ENCODE measurements at places on chromosomes 5 and 9. TPM values are rescaled to one million over a fixed set of nuclear protein-coding genes. Genes with fewer than 3 reads are reported as not detected.
A peak's percentile ranks its signal among the peaks of the same experiment; 100 is the strongest.

DNA sequence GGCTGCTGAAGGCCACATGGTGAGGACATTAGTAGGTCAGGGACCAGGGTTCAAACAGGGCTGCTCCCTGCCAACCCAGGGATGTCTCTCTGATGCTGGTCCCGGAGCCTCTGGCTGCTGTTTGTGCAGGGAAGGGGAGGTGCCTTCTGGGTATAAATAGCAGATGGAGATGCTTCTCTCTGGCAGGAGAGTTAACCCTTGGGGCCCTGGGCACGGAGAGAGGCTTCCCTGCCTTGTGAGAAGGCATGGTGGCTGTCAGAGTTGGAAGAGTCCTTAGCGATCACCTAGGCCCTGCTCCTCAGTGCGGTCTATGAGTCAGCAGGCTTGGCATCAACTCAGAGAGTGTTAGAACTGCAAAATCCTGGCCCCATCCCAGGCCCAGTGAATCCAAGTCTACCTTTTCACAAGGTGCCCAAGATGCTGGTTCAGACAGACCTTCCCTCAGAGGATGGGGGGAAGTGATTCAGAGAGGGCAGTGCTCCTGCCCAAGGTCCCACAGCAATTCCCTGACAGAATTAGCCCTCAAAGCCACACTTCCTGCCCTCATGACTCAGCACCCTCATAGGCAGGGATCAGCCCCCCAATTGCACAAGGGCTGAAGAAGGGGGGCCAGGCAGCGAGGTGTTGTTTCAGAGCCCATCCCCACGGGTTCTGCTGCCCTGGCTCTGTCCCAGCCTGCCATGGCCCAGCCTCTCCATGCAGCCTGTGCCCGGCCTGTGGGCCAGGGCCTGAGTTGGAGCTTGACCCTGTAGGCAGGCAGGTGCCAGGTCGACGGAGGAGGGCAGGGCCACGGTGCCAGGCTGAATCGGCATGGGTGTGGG is 25.6 kb downstream of the CAMK2A start:
- peak; percentile 74 for DNase-seq

- no peak for DNase-seq
Measured at GRCh38 chr9:127633216-127633862, 21.3 kb downstream of the STXBP1 start.

DNA sequence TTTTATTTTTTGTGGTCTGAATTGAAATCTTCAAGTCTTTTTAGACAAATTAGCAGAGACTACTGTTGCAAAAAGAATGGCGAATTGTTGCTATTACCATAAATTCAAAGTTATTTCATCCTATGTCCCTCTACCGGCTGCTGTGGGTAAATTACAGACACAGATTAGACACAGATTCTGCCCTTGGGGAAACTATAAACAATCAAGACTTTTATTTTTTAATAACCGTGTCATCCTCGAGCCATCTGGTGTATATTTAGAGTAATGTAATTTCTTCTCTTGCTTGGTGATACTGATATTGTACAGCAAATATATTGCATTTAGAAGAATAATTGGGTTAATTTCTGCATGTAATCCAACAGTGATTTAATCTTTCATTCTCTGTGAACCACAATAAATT is 228.0 kb upstream of the ADAMTSL1 start:
- no peak for DNase-seq

- DNase-seq = no peak
Measured at GRCh38 chr5:146690880-146691355, 174.9 kb upstream of the GPR151 start.

GRCh38 chr9:115022760-115023434 is 92.5 kb upstream of the TNFSF8 start:
- DNase-seq = no peak

GRCh38 chr5:53019320-53019719 is 30.2 kb downstream of the ITGA2 start:
- DNase-seq = peak; percentile 51

- DNase-seq = no peak
Measured at GRCh38 chr9:8244505-8245092, 445.0 kb upstream of the DMAC1 start.

MTX3 gene
- 22.7 TPM for total RNA-seq

IL3 gene
- total RNA-seq = not detected

DNA sequence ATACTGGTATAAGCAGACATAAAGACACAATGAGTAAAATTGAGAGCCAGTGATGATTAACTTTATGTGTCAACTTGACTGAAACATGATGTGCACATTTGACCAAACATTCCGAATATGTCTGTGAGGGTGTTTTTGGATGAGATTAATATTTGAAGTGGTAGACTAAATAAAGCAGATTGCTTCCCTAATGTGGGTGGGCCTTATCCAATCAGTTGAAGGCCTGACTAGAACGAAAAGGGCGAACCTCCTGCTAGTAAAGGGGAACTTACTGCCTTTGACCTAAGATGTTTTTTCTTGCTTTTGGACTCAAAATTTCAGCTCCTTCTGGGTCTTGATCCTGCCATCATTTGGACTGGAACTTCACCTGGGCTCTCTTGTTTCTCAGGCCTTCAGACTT is 1387.7 kb upstream of the CDH6 start:
- DNase-seq = no peak

DNA sequence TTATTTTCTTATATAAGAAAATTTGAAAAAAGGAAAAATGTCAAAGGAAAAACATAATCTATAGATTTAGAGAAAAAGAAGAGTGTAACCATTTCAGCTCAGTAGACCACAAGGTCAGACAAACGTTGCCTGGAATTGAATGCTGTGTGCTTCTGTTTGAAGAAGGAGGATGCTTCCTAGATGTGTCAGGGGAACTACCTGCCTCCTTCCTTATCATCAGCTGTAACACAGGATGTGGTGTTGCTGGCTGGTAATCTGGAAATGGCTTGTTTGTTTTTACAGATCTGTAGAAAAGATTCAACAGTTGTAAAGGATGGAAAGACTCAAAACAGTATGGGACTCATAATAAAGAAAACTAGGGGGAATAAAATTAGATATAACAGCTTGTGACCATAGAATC is 160.7 kb upstream of the MEF2C start:
- DNase-seq = no peak

GRCh38 chr5:158275511-158275910 is 416.6 kb upstream of the CLINT1 start:
- no peak for DNase-seq
